ENCODE measurements at places on chromosomes 2 and 18.

DNA sequence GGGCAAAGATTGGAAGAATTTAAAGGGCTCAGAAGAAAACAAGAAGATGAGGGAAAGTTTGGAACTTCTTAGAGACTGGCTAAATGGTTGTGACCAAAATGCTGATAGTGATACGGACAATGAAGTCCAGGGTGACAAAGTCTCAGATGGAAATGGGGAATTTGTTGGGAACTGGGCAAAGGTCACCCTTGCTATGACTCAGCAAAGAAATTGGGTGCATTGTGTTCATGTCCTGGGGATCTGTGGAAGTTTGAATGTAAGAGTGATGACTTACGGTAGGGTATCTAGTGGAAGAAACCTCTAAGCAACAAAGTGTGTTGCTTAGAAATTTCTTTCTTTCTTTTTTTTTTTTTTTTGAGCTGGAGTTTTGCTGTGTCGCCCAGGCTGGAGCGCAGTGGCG lies 6.0 kb upstream of the IL1A start:
- DNase-seq = no peak

DNA sequence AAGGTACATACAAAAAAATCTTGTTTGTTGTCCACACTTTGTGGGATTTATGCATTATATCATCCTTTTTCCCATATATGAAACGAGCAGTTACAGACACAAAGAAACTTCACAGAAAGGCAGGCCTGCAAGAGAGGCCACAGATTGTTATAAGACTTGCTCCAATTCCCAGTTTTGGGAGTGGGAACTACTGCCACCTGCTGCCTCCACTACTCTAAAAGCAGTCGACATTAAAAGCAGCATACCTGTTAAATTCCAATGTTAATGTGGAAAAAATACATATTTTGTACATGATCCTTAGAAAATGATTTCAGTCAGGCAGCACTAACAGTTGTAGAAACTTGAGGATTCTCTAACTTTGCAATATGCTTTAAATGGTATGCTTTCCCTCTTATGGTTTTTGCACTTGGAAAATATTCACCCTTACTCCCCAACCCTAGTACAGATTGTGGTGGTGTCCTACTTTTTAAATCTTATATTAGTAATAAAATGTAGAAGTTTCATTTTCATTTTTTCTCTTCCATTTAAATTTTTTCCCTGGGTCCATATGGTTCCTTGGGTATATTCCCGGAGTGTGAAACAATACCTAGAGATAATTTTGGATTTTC lies 37.9 kb downstream of the SLC38A11 start:
- no peak for DNase-seq

DNA sequence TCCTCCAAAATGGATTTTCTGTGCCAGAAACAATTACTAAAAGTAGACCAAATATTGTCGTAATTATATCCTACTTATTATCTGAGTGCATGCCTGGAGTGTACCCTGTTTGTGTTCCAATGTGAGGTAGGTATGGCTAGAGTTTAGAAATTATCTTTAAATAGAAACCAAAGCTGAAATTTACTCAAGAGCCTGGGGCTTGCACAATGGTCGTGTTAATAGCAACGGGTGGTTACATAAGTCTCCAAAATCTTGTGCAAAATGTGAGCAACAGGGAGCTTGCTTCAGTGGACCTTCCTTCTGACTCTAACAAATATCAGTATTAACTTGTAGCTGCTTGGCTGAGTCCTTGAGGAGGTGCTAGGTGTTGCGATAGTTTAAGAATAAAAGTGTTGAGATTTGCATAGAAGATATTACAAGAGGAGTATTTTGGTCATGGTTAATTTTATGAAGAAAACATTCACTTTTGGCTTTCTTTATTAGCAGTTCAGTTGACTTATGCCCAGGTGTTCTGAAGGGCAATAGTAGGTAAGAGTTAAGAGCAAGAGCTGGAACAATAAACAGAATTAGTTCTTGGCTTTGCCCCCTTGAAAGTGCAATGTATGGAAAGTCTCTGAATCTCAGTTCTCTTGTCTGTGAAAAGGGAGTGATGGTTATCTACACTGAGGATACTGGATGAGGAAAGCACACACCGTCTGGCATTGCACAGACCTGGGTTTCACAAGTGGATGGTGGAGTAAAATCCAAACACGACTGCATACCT lies 4.6 kb downstream of the CXCR4 start:
- no peak for DNase-seq

GRCh38 chr2:217356781-217357180 lies 496.9 kb upstream of the TNP1 start:
- no peak for DNase-seq

DNA sequence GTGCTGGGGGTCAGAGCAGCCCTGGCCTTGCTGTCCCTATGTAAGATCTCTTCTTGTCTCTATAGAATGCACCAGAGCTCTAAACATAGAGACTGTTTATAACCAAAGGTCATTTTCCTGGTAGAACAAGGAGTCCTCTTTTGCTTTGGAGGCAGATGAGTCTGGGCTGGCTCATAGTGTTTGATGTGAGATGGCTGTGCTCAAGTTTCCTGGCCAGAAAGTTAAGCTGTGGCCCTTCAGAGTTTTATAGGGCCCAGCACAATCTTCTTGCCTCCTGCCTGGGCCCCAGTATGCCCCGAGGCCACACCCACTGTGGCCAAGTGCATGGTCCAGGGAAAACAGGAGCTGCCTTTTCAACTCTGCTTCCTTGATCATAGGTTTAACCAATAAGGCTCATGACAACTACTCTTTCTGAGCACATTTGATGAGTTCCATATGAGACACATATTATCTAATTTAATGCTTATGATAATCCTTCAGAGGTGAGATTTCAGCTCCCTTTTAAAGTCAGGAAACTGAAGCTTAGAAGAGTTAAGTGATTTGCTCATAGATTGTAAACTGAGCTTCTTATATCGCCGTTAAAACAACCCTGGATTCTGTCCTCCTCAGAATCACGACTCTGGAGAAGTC lies 66.3 kb downstream of the MYCN start:
- no peak for DNase-seq

DNA sequence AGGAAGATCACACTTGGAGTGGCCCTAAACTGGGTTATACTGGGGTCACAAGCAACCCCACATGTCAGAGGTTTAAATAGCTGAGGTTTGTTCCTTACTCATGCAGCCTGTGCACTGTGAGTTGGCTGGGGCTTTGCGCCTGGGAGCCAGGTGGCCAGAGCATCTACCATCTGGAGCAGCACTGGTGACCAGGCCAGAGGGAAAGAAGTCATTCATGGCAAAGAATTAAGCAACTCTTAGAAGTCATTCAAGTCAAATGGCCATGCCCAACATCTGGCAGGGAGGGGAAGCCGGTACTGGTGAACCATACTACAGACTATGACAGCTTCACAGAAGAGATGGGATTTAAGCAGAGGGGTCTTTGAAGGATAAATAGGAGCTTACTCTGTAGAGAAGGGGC lies 90.7 kb downstream of the POLR1A start:
- DNase-seq = no peak

GRCh38 chr2:144449028-144449406 lies 70.9 kb downstream of the ZEB2 start:
- DNase-seq = no peak

- DNase-seq = no peak
These were observed 60.7 kb downstream of the ADI1 start for GRCh38 chr2:3458396-3459184.

DNA sequence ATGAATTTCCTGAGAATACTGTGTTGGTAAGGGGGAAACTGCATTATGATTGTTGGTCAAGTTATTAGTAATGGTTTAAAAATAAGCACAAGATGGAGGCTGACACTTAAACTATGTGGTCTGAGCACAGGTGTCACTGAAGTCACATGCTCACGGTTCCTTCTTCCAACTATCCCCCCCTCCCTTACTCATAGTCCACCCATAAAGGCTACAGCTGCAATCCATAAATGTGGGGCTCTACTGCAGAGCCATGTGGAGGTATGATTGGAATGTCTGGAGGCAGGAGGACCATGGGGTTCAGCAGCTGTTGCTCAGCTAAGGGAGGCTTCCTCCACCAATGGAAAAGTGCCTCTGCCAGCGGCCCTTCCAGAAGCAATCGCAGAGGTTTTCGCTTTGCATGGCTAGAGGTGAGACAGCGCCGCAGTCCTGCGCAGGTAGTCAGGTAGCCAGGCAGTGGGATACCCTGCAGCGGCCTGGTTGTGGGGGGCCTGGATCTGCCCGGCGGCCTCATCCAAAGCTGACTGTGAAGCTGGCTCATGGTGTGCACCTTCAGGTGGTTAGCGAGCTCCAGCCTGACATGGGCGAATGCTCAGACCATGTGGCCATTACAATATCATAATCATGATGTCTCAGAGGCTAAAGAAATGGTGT lies 249.6 kb downstream of the DCDC2C start:
- DNase-seq = no peak

- no peak for DNase-seq
These were observed 19.8 kb upstream of the MAP4K4 start for GRCh38 chr2:101677658-101678057.

DNA sequence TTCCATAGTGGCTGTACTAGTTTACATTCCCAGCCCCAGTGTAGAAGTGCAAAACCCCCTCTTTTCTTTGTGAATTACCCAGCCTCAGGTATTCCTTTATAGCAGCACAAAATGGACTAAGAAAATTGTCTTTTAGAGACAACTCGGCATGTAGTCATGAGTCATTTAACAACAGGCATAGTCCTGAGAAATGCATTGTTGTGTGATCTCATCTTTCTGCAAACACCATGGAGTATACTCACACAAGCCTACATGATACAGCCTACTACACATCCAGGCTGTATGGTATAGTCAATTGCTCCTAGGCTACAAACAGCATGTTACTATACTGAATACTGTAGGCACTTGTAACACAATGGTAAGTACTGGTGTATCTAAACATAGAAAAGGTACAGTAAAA lies 44.4 kb upstream of the MBP start:
- no peak for DNase-seq

DNA sequence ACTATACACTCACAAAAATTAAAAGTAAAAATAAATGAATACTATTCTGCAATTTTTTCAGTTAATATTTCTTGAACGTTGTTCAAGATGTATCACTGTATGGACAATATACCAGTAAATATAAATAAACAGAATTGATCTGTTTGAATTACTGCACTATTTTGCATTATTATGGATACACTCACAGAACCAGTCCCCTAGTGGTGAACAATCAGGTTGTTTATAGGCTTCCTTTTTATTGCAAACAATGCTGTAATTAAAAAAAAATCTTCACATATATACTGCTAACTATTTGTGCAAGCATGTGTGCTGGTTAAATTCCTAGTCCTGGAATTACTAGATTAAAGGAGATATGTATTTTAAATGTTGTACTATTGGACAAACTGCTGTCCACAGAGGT lies 306.0 kb downstream of the FBXO15 start:
- DNase-seq = no peak

- no peak for DNase-seq
These were observed 17.2 kb downstream of the APOB start for GRCh38 chr2:21026479-21027282.

- DNase-seq = no peak
These were observed 293.1 kb upstream of the HDAC4 start for GRCh38 chr2:239693761-239694415.

GRCh38 chr2:240155048-240155744 lies 14.7 kb upstream of the OTOS start:
- no peak for DNase-seq

- DNase-seq = no peak
These were observed 48.6 kb upstream of the RAPH1 start for GRCh38 chr2:203583701-203584100.

- DNase-seq = no peak
These were observed 194.9 kb upstream of the KYNU start for GRCh38 chr2:142682528-142682927.

GRCh38 chr2:173567493-173567892 lies 212.8 kb downstream of the CDCA7 start:
- no peak for DNase-seq

DNA sequence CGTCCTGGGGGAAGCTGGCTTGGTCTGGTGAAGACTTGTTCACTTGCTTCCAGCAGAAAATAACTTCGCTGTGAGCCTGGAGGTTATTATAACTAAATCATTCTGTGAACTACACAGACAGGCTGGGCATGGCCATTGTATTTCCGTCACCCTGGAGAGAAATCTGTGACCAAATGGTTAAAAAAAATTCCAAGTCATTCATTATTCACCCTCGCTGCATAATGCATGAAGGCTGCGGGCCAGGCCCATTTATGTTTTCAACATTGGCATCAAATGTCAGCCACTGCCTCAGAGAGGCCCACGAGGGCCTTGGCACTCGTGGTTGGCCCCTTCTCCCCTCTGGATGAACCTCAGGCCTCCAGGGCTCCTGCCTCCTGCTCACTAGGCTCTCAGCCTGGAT lies 57.7 kb downstream of the RRM2 start:
- DNase-seq = no peak

- DNase-seq = no peak
These were observed 7.6 kb upstream of the PLB1 start for GRCh38 chr2:28488083-28488830.

- no peak for DNase-seq
These were observed 134.3 kb upstream of the PIEZO2 start for GRCh38 chr18:11283479-11284161.

DNA sequence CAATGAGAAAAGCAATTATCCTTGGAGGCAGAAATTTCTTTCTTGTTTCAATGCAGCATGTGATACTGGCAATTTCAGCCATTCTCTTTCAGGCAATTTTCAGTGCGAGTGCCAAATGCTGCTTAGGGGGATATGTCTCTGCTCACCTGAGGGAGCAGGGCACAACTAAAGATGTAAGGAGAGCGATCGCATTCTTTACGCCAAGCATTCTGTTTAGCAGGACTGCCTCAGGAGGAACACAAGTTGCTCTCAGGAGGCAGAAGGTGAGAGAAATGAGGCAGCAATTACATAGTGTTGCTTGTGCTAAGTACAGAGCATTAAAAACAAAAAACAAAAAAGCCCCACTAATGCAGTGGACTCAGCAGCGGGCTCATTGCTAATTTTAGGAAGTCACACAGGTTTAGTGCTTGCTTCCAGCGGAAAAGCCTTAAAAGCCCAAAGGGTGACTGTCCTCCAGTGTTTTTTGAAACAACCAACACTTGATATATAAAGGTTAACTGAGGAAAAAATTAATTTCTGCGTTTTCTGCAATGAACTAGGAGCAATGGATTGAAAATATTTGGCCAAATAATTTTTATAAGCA lies 116.9 kb downstream of the METTL8 start:
- DNase-seq = no peak

GRCh38 chr2:39437522-39438296 lies 624 bp upstream of the MAP4K3 start:
- DNase-seq = no peak

GRCh38 chr2:179447839-179448447 lies 183.3 kb upstream of the SESTD1 start:
- DNase-seq = no peak

DNA sequence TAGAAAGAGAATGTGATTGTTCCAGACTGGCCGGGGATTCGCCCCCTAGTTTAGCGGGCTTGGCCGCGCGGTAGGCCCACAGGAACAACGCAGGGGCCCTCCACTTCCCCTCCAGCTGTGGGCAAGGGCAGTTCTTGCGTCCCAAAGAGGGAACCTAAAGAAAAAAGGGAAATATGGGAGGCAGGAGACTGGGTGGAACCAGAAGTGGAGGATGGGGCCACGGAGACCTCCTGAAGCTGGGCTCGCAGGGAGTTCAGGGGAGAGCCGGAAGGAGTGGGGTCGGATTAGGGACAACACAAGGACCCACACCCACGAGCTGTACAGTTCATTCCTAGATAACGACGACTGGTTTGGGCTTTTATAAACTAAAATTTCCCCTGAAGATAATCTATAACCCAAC lies 18.2 kb downstream of the GNLY start:
- DNase-seq = no peak

Measured in stimulated activated CD8-positive, alpha-beta memory T cell treated with anti-CD3 and anti-CD28 coated beads, Interleukin-15, amount 100 ng/mL, for 1 hour (primary cell).